GM10248 (cell line): ENCODE measurements at places on chromosomes 4 and X.
A peak's percentile ranks its signal among the peaks of the same experiment; 100 is the strongest.

DNA sequence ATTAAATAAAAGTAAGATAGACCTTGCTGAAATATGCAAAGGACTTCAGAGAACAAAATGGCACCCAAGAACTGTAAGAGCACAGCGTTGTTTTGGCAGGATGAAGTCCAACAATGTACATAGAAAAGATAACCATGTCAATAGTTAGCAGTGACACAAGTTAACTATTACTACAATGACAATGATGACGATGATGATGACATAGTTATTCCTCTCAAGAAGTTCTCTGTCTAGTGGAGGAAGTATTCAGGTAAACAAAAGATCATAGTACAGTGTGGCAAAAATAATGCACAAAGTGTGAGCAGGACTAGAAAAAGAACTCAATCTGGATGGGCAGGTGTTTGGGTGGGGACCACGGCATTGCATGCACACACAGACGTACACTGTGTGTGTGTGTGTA is 75.3 kb upstream of the STIM2 start:
- no peak for DNase-seq

- peak; percentile 24 for DNase-seq
Measured at GRCh38 chr4:93828995-93829819, 654 bp downstream of the ATOH1 start.

DNA sequence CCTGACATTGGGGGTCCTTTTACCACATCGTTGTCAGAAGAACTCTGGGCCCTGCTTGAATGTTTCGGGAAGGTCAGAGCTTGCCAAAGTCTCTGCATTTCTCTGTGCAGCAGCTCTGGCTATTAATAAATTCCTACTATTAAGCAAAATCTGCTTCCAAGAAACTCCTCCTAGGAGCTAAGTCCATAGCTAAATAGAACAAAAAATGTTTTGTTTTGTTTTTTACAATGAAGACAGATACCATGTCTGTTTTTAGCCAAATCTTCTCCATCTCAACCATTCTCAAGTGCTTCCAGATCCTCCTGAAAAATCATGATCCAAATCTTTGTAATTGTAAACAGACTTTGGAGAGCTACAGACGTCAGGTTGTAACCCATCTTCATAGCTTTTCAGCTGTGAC is 161.6 kb downstream of the SPATA18 start:
- no peak for DNase-seq

- peak; percentile 37 for DNase-seq
Measured at GRCh38 chr4:10180927-10181744, 64.5 kb upstream of the WDR1 start.

DNA sequence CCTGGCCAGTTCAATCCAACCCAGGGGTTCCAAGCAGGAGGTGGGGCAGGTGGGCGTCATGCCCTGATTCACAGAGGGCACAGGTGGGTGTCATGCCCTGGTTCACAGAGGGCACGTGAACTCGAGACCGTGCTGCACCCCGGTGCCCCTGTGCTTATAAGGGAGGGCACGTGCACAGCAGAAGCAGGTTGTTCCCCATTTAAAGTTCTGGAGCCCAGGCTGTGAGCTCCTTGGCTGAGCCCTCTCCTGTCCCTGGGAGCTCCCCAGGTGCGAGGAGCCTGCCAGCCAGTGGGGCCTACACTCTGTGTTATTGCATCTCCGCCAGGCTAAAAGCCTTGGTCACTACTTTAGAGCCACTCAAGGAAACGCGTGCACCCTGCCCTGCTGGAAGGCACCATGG is 3.2 kb upstream of the CPZ start:
- no peak for DNase-seq

DNA sequence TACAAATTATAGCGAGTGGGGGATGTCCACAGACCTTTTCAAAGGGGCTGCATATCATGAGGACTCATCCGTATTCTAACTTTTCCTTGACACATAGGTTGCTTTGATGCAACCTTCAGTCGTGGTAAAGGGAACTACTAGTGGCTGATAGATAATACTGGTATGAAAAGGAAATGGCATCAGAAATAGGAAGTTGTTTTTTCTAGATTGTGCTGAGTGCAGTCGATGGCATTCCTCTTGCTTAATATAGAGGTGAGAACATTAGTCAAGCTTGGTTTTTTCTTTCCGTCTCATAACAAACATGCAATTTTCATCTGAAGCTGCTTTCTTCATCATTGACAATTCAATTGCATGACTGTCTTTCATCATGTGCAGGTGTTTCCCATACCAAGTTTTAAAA is 16.6 kb downstream of the ENPEP start:
- DNase-seq = no peak

DNA sequence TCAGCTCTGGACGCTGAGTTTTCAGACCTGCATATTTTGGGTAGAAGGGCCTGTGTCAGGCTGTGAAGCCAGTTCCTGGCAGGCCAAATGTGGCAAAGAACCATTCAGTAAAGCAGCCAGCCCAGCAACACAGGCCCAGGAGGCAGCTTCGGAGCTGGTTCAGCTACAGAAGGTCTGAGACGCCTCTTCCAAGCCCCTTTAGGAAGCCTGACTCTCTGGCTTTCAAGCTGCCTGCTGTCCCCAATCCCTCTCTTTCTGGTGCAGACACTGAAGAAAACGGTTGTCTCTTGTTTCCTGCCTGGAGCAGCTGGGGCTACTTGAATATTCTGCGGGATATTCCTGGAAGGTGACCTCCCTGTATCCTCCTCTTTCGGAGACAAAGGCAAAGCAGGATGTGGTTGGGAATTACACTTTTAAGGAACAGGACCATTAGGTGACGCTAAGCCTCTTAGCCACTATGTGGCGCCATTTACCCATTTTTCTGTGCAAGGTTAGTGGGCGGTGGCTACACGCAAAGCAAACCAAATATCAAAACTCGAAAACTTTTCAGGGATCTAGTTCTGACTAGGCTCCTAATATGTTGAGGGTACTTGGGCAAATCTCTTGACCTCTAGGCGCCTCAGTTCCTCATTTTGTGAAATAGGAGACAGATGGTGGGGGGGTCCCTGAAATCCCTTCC is 47.2 kb upstream of the LAS1L start:
- peak; percentile 56 for DNase-seq
